H1 (cell line): ENCODE measurements at places on chromosomes 16 and 17.

- DNase-seq = no peak
Observed at GRCh38 chr17:57293077-57293476, 36.8 kb downstream of the MSI2 start.

GRCh38 chr17:81192386-81193050 lies 26.5 kb upstream of the AATK start:
- DNase-seq = no peak

DNA sequence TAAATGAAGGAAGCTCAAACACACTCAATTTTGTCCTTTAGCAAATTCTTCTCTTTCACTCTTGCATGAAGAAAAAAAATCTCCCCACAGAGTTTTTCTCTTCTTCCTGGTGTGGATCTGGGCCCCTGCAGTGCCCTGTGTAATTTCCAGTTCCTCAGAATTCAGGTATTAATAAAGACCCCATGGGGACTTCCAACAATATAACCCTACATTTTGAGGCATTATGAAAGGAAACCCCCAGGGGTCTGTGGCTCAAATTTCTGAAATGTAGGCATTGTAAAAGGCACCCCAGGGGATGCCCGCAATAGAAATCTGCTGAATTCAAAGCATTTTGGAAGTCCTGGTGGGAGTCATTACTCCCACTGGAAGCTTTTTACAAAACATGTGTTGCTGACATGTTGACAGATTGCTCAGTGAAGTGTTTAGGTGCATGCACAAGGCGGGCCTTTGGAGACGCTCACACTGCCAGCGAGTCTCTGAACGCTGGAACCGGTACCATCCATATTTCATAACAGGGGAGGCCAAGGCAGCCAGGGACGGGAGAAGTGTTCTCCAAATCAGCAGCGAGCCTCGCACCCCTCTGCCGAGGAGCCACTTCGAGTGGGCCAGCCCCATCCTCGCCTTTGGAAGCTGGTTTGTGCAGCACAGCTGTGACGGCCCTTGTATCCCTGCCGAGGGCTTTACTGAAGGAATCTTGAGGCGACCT lies 154.0 kb downstream of the ZNF423 start:
- no peak for DNase-seq

- DNase-seq = no peak
Observed at GRCh38 chr17:44122816-44123355, 555 bp downstream of the HDAC5 start.

GRCh38 chr16:78524066-78524595 lies 424.7 kb downstream of the WWOX start:
- DNase-seq = no peak

DNA sequence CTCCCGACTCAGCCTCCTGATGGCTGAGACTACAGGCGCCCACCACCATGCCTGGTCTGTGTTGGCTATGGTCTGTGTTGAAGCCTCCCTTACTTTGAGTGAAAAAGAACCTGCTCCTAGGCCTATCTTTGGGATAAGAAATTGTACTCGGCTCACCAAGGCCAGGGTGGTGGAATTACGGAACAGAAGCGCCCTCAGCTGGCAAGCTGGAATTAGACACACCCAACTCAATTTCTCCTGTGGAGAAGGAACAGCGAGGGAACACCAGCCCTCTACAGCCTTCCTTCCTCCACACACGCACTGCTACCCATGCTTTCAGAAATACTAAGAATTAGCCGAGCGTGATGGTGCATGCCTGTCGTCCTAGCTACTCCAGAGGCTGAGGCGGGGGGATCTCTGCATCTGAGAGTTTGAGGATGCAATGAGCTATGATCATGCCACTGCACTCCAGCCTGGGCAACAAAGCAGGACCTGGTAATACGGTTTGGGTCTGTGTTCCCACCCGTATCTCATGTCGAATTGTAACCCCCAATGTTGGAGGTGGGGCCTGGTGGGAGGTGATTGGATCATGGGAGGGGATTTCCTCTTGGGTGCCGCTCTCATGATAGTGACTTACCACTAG lies 40.1 kb upstream of the RBBP6 start:
- DNase-seq = peak; percentile 44

GRCh38 chr17:73430848-73431247 lies 119.0 kb upstream of the CDC42EP4 start:
- DNase-seq = no peak

DNA sequence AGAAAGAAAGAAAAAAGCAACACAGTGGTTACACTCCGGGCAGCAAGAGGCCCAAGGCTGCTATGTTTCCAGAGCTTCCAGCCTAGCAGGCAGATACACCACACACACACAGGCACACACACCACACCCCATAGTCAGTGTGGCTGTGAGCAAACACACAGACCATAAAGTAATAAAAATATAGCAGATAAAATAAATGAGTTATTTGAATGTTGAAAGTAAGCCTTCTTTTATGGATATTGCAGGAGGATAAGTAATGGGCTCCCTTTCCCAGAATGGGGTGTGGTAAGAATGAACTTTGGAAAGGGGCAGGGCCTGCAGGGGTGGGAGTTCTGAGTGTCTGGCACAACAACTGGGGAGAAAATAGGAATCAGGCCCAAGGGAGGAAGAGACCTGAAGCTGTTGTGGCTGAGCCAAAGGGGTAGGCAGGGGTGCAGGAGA lies 4.8 kb upstream of the CDK5RAP3 start:
- no peak for DNase-seq
